ENCODE measurements at places on chromosomes 3 and 15.

DNA sequence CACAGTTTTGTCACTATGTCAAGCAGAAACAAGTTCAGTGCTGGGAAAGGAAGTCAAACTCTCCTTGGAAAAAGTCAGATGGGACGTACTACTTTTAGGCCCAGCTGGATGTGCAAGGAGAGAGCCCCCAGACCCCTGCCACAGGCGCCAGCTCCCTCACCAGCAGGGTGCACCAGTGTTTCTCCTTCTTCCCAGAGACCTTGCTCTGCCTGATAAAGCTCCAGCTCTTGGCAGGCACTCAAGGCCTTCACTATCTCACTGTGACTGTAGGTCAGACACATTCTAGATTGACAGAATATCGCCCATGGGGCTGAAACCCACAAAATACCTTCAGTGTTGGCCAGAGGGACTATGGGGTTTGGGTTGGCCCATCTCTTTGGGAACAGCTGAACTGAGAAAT is 54.8 kb upstream of the CHRNB4 start:
- no peak for DNase-seq

- DNase-seq: no peak
Measured at GRCh38 chr15:32956006-32956405, 238.2 kb downstream of the GREM1 start.

- DNase-seq: no peak
Measured at GRCh38 chr3:4645468-4645867, 152.3 kb downstream of the ITPR1 start.

DNA sequence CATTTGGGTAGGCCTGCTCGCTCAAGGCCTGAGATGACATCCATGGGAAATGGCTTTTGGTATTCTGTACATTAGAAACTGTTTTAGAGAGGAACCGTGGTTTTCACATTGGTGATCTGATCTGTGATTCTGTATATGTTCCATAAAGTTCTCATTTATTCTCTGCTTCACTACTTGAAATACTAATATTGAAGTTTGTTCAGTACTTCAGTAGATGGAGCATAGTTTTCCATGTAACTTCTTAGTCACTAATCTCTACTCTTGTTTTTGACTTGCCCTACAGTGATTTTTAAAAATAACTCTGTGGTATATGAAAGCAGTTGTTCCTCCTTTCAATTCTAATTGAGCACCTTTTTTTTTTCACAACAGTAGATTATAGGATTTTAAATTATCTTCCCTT is 66.5 kb downstream of the MBNL1 start:
- no peak for DNase-seq

DNA sequence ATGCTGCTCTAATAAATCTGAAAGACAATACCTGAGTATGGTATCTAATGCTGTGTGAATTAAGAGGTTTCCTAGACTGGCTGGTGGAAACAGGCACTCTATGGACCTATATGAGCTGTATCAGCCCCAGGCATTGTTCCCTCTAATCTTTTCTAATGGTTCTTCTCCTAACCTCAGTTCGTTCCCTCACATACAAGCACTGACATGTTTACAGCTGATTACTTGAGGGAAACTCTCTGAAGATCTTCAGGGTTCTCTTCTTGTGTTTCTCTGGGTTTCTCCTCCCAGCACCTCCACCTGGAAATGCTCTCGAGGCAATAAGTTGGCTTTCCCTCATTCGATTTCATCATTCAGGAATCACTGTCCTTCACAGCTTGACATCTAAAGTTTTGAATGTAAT is 52.9 kb downstream of the KLF15 start:
- no peak for DNase-seq
